Right ventricle myocardium inferior (tissue), 1 donor: ENCODE measurements at places on chromosomes 1 and 21. TPM values are rescaled to one million over a fixed set of nuclear protein-coding genes. Genes with fewer than 3 reads are reported as not detected.

DNA sequence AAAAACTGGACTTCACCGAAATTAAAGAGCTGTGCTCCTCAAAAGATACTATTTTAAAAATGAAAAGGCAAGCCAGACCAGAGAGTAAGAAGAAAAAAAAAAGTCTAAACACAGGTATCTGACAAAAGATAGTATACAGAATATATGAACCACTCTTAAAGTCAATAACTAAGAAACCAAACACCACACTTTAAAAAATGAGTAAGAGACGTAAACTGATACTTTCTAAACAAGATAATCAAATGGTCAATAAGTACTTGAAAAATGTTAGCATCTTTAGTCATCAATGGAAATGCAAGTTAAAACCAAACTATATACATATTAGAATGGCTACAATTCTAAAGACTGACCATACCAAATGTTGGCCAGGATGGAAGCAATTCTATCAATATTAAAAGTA is 77.6 kb downstream of the EVI5 start:
- no peak for DNase-seq

KIAA0040 gene
- 22.8 TPM for total RNA-seq

NPPA gene
- 8.2 TPM for total RNA-seq

ETV3L gene
- total RNA-seq, result not detected

WNT9A gene
- 0.73 TPM for total RNA-seq

IL20 gene
- total RNA-seq, result not detected

TMEM269 gene
- not detected for total RNA-seq

URB2 gene
- total RNA-seq, result 3.4 TPM

- no peak for DNase-seq
These were observed 5.2 kb downstream of the SUSD4 start for GRCh38 chr1:223358826-223359225.

DNA sequence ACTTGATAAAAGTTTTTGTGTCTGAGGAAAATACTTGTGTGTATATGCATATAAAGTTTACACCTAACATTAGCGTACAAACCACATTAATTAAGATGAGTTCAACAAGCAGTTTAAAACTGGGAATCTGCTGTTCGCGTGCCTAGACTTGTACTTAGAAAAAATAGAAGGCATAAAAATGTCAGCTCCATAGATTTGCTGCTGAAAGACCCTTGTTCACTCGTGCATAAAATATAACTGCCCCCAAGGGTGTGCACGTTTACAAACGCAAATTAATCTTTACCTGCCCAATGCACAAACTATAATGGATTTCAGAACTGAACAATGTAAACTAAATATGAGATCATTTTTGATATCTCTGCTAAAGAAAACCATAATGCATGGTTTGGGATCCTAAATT is 392.3 kb upstream of the ADGRL2 start:
- DNase-seq, result no peak

DNA sequence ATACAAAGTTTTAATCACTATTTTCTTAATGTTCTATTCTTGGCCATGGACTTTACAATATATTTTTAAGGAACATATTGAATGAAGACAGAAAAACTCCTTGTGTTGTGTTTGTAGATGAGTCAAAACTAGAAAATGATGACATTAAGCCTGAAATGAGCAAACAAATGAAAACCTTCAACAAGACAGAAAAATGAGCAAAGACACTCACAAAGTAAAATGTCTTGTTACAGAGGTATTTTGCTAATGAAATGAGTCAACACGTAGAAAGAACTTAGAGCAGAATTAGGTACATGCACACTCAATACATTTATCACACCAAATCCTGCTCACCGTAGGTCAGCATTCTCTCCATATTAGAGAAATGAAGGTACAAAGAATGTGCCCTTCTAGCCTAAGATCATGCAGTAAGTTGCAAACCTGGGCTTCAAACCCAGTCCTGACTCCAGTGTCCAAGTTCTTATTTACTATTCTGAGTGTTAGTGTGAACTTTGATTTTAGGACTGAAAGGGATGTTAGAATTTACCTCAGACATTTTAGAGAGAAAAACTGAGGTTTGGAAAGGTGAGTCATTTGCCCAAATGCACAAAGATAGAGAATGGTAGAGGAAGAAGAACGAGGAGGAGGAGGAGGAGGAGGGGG is 133.9 kb upstream of the SGIP1 start:
- no peak for DNase-seq

PDC gene
- total RNA-seq, result not detected

GRCh38 chr1:48931506-48932192 is 155.0 kb upstream of the BEND5 start:
- no peak for DNase-seq

- DNase-seq, result peak; percentile 9
These were observed 77.1 kb downstream of the CD247 start for GRCh38 chr1:167441222-167441621.

GRCh38 chr1:113292603-113293255 is 97.6 kb upstream of the MAGI3 start:
- no peak for DNase-seq

DNA sequence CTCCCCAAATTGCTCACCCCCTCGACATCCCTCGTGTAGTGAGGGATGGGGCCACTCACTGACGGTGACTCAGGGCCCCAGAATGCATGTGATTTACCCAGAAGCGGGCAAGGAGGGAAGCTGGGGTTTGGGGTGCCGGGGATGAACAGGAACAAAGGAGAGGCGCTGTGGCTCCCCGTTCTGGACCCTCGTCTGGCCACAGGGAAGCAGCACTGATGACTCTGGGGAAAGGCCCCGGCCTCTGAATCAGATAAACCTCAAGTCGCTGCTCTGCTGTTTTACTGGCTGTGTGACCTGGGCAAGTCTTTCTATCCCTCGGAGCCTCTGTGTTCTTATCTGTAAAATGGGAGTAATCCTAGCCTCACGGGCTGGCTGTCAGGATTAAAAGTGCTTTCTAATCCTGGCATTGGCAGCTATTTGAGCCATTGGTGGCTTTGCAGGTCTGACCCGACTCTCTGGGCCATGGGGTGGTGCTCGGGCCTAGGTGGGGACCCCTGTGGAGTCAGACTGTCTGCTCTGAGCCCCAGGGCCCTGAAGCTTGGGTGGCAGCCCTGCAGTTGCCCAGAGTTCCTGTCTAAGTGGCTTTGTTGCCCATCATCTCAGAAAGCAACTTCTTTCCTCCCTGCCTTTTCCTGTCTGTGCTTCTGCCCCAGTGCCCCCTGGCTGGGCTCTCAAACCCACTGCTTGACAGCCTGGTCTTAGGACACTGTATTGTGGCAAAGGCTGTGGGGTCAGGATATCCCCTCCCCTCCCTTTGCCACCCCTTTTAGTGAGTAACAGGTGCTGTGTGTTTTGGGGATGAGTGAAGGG is 5.5 kb downstream of the TNFRSF1B start:
- peak; percentile 59 for DNase-seq

OR2M5 gene
- not detected for total RNA-seq

CFHR4 gene
- total RNA-seq, result not detected

DNA sequence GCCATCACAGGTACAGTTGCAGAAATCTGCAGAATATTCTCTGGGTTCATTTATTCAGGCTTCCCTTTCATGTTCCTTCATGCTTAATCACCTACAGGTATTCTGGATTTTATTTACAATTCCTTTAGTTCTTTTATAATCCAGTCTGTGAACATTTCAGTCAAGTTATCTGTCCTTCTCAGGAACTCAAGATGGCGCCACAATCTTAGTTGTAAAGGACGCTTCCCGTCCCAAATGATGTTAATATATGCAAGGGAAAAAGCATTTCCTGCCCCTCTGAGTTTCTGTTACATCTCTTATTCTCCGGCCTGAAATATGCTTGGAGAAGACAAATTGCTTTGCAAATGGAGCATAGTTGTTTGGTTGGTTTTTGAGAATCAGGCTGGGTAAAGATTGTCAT is 19.3 kb downstream of the F3 start:
- DNase-seq, result no peak
